HEK293T (cell line): ENCODE measurements at places on chromosomes 3 and 15.

DNA sequence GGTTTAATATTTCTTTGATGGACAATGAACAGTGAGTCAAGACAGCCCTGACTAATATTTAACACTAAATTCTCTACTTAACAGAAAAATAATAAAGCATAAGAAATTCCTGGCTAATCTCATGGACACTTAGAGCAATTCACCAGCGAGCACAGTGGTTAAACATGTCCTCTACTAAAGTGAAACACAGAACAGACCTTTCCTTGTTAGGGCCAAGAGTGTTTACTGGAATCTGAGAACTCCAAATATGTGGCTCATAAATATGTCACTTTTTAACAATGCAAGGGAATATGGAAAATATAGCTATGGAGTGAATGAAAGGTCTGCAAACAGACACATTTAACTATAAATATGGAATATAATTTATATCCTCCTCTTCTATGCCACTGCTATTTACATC is 18.6 kb upstream of the IGSF10 start:
- no peak for DNase-seq

DNA sequence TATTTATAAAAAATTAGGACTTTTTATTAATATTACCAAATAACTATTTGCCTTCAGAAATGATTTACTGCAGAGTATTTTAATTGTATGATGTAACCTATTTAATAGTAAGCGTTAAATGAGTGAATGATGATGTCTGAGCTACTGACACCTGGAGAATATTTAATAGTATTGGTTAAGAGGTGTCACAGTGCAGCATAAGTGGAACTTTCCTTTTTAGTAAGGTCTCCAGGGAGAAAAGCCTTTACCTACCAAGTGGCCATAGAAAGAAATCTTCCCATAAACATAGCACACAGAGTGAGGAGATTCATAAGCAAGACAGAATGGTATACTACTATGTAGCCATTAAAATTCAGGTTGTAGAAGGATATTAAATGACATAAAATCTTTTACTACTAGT is 441.7 kb downstream of the TBL1XR1 start:
- no peak for DNase-seq

GRCh38 chr3:177522051-177522450 is 324.8 kb upstream of the TBL1XR1 start:
- DNase-seq = no peak

GRCh38 chr3:119937229-119937628 is 155.3 kb downstream of the NR1I2 start:
- DNase-seq = no peak

GRCh38 chr3:42430781-42431532 is 20.5 kb upstream of the LYZL4 start:
- DNase-seq = no peak

- DNase-seq = no peak
Measured at GRCh38 chr3:110646496-110646895, 425.1 kb upstream of the NECTIN3 start.

DNA sequence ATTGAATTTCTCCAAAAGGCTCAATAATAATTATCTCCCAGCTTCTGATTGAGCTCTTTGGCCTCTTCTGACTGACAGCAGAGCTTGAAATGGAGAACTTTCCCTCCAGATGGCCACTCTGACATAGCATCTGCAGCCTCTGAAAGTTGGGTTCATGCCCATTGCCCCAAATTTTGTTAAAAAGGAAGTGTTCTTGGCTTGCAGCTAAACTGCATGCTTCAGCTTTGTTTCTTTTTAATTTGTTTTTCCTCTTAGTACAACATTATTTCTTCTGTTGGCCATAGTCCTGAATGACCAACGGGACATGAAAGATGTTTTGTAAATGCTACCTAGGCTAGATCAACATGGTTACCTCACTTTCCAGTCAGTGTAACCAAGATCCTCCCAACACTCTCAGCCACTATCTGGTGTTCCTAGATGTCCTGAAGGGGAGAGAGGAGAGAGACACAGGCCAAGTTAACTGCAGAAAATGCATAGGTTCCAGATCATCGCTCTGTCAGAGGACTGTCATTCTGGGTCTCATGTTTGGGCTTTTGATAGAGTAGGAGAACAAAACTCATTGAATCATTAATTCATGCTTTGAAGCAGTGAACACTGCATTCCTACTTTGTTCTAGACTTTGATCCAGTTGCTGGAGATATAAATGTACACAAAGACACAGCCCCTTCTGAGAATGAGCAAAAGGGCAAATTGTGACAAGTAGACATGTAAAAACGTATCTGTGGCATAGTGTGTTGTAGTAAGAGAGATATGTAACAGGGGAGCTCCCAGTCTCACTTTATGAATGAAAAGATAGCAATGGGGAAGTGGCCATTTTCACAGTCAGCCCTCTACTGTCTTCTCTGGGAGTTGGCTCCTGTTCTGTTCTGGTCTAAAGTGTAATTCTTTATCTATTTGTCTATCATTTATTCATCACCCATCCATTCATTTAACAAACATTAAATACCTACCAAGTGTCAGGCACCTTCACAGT is 156.2 kb downstream of the ZNF621 start:
- no peak for DNase-seq

DNA sequence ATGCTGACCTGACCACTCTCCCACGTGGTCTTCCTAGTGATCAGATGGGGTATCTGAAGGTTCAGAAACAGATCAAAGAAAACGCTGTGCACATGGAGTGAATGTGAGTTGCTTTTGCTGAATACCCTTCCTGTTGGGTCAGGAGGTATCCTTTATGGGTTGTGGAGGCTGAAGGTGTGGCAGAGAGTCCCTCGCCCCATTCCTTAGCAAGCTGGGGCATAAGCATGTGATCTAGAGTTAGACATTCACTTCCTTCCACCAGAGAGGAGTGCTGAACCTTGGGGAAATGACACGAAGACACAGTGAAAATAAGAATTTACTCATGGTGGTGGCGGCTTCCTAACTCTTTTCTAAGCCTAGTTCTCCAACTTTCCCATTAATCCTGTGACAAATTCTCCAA is 27.8 kb upstream of the SPTBN5 start:
- DNase-seq = no peak

DNA sequence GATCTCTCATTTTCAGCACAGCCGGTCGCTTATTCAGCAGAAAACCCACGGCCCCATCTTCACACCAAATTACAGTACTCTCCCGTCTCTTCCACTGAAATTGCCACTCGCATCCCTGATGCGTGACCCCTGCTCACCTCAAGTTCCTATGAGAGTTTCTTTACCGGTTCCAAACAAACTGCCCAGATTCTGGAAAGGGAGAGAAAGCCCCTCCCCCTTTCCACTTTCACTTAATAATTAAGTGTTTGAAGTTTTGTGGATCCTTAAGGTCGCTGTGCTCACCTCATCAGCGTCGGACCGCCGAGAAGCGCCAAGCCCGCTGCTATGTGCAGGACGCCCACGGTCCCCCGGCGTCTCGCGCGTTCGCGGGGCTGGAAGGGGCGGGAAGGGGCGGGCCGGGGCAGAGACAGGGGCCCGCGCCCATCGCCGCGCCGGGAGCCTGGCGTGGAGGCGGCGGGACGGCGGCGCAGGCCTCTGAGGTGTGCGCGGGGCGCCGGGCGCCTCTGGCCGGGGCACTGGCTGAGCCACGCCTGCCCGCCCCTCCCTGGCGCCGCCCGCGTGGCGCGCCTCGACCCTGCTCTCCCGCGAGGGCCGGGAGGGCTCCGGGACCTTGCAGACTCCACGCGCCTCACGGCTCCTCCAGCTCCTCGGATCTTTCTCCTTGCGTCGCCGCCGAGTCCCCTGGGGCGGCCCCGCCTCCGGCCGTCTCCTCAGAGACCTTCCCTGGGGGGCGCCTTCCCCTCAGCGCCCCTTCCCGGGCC is at the start of gene GPR156:
Gene GPR156, minus strand, starts transcription at position 476 of the 761 bp plus-strand sequence. CDS start 41,124 bp downstream, outside the sequence.
- DNase-seq = peak; percentile 41
